ENCODE measurements at places on chromosomes 6 and 20. TPM values are rescaled to one million over a fixed set of nuclear protein-coding genes. Genes with fewer than 3 reads are reported as not detected.

TMEM30A gene
- total RNA-seq, result 136 TPM

RIMS4 gene
- 0.27 TPM for total RNA-seq

FKBP1A gene
- total RNA-seq, result 39.3 TPM

TXLNB gene
- total RNA-seq, result 0.36 TPM

- DNase-seq, result no peak
These were observed 45.7 kb downstream of the MYLIP start for GRCh38 chr6:16174416-16175078.

DNA sequence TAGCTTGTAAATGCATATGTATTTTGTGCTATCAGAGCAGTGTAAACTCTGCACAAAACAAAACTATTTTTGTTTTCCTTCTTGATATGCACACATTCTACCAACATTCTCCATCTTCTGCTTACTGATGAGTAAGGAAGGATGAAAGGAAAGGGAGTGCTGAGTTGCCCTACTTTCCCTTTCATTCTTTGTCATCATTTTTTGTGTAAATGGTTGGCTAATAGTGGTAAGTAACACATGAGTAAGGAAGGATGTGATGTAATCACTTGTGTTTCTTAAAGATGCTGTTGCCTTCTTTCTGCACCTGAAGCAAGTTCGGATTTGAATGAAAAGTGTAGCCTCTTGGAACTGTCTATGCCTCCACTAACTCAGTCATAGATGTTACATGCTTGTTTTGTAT, 4.6 kb upstream of the REV3L start:
- DNase-seq, result peak; percentile 78

DNA sequence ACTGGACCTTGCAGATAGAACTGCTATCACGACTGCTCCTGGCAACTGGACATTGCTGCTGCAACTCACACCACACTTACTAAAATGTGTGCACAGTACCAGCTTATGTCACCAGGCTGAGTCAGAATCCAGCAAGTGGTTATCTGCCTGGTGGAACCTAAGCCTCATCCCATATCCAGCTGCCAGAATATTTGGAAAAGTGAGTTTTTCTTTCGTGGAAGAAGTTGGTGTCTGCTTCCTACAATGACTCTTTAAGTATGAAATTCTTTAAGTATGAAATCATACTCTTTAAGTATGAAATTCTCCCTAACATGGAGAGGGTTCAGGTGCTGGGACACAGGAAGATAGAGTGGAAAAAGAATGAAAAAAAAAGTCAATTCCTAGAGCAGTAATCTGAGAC, 16.4 kb upstream of the POLR1H start:
- peak; percentile 68 for DNase-seq

DNA sequence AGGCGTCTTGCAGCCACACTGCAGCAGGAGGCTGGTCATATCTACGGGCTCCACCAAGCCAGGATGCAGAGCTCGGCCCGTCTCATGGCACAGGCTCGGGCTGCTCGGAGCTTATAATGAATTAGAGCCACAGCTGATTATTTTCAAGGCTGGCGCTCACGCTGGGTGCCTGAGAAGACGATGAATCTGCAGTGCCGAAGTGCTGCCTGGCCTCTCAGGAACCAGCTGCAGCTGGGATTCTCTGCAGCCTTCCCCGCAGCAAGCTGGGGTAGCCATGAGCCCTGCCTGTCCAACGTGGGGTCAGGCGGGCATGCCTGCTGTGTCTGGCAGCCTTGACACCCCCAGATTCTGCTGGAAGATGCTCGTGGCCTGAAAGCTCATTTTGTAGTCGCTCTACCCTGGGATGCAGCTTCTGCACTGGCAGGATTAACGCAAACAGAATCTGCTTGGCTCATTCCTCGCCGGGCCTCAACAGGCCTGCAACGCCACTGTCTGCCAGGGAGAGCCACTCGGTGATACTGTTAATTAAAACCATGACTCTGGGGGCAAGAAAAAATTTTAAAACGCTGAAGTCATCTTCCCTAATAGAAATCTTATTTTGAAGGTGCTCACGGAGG, 104.3 kb downstream of the CDH26 start:
- peak; percentile 61 for DNase-seq

DNA sequence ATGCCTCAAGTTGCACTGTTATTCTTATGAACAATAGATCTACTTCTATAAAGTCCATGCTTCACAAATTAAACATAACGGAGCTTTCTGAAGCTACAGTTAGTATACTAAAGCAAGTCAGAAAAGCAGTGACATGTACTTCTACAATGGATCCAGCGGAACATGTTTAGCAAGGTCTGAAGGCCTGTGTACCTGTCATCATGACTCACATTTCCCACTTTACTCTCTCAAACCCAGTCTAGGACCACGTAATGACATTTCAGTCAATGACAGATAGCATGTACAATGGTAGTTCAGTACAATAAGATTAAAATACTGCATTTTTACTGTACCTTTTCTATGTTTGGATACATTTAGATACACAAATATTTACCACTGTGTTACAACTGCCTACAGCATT, 132.1 kb downstream of the MMS22L start:
- DNase-seq, result no peak

- DNase-seq, result peak; percentile 81
These were observed 95.4 kb downstream of the KHDC1L start for GRCh38 chr6:73129653-73130443.

DNA sequence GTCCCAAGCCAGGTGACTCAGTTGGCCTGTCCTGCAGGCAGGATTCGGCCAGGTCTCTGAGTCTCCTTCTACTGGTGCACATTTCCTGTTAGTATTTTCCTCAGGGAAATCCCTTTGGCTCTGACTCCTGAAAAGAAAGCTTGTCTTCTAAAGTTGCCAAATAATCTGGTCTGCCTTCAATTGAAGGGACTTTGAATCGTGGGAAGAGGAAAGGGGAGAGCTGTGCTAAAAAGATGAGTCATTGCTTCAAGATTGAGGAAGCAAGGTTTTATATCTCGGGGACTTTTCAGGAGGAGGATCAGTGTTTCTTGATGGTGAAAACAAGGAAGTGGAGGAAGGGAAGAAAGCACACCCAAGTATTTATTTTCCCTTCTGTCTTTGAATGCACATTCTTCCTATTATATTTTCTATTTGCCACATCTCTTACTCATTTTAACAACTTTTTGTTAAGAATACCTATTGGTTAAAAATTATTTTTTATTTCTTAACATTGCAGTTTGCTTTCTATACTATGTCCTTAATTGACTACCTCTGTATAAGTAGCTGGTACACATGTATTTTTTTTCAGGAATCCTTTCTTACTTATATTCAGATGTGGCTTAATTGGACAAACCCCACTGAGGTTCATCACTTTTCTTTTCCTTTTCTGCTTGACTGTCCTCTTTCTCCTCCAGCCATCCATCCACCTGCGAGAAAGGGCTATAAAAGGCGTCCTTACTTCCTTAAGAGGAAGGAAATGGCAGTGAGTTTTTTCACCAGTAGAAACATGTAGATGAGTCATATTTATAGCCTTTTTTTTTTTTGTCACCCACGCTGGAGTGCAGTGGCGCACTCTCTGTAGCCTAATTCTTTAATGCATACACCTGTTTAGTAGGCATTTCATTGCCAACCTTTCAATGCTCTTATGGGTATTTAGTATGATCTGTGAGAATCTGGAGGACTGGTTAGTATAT, 15.0 kb upstream of the IFNGR1 start:
- peak; percentile 96 for DNase-seq

DNA sequence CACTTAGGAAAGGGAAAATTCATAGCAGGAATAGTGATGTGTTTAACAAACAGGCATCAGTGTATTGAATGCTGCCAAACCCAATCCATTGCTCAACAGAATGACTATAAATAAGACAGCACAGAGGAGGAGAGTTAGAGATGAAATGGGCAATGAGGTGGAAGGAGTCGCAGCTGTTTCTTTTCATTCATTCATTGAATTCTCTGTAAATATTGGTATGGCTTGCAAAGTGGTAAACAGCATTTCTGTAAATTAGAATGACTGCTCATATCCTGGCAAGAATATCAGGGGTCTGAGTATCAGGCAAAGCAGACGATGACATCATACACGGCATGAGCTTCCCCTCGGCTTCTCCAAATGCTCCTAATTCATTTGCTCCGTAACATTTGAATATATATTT, 703.6 kb upstream of the SLC35B3 start:
- DNase-seq, result peak; percentile 16

DNA sequence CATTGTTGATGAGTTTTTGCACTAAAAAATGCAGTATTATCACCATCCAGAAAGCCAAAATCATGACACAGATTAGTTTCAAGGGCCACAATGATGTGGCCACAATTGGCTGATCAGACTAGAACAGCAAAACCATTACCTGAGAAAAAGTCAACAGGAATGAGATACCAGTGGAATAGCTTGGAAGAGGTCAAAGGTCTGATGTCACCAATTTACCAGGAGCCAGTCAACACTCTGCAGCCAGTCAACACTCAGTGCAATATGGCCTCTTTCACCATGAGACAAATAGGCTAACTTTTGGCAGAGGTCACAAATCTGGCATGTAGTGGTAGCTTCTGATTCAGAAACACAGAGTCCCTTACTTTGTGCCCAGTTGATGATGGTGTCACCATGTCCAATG, 7.5 kb upstream of the ASIP start:
- no peak for DNase-seq

DNA sequence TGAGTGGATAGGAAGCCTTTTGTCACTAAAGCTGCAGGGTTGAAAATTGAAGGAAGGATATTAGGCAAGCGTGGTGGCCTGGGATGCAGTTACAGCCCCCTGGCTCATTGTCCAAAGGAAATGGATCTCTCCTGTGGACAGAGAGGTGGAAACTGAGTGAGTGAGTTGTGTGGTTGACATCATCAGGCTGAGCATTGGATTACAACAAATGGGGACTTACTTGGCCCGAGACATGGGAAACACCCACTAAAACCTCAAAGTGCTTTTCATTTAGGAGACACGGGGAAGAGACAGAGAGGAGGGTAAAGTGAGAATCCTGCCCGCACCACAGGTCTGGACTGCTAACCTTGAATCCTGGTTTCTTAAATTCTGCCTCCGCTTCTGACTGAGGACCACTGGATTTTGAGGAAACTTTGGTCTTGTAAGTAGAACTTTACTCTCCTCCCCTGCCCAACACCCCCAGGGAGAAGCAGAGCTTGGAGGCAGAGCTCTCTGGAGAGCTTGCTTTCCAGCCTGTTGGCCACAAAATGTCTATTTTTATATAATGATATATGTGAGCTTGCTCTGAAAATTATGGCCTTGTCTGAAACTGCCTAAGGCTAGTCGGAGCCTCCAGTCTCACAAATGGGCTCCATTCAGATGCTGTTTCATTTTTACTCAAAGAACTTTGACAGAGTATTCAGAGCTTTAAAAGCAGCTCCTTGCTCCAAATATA, at the start of gene PKIG:
Gene PKIG, plus strand, starts transcription at position 269 of the 715 bp plus-strand sequence. CDS start 31,978 bp downstream, outside the sequence.
- peak; percentile 83 for DNase-seq

DNA sequence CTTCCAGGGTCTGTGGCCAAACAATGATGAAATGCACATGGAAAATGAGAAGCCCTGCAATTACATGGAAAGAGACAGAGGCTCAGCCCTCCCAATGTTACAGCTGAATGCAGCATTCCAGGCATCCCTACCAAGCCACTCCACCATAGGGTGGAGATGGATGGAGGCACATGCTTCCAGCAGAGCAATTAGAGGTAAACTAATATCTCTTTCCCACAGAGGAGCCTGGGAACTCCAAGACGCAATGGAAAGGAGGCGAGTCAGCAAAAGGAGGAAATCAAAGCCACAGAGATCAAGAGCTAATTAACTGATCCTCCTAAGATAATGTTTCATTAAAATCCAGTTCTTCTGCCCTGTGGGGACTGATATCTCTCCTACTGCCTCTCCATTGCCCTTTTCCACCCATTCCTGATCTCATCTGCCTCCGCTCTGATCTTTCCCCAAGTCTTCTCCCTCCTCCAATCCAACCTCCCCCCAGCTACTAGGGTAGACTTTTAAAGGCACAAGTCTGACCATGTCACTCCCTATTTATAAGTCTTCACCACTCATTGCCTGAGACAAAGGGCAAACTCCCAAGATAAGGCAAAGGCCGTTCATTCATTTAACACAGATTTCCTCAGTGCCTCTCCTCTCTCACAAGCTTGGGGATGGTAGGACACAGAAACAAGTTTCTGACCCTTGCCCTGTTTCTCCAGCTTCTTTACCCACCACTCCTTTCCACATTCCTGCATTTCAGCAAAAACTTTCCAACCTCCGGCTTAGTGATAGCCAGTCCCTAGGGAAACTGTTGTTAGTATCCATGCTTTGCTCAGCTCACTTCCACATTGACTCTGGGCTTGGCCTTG, 14.3 kb upstream of the KCNB1 start:
- DNase-seq, result no peak

GRCh38 chr6:89503641-89504040, 70.7 kb downstream of the ANKRD6 start:
- DNase-seq, result no peak

DNA sequence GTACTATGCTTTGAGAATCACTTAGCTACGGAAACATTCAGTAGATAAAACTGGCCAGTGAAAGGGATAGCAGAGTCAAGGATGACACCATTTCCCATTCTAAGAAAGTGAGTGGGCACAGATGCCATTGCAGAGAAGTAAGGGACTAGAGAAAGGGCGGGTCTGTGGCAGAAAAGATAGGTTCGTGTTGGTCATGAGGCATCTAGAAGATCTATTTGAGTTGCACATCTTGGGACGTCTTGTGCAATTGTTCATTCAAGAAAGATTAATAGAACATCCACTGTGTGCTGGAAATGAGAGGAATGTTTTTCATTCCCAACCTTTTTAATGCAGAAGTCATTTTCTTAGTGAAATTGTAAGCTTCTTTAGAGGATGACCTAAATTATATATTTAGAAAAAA, 161.7 kb downstream of the PLCB1 start:
- DNase-seq, result no peak

DNA sequence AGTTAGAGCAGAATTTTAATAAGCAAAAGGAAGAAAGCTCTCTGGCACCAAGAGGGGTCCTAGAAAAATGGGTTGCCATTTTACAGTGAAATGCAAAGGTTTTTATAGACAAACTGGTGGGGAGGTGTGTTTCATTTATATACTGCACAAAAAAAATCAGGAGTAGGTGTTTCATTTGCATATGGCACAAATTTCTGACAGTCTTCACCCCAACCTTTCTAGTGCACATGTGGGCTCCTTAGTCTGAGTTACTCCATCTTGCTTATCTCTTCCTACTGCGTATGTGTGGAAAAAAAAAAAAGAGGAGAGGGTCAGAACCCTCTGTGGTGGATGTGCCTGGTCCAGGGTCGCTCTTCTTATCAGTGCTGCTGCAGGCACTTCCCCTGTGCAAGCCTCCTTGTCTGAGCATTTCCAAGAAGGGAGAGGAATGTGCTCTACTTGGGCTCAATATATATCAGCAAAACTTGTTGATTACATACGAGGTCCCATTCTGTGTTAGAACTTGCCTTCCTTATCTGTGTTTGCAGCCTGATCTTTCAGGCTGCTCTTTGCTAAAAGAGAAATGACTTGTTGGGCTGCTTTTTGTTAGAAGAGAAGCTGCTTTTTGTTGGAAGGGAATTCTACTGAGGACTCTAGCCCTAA, 59.0 kb upstream of the MRAP2 start:
- no peak for DNase-seq

- no peak for DNase-seq
These were observed 1265.4 kb upstream of the GJE1 start for GRCh38 chr6:140867336-140867735.

DNA sequence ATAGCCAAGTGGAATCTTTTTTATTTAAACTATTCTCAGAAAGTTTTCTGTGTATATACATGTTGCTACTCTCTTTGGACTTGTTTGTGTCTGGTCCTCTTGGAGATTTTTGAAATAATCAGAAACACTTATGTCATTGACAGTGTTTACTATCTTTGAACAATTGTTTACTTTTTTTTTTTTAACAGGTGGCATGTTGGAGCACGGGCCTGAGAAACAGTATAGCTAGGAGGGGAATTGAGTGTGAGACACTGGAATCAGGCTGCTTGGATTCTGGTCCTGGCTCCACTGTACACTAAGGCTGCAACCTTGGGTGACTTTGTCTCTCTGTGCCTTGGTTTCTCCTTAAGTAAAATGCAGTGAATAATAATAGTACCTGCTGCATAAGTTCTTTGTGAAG, 279.6 kb downstream of the PRL start:
- DNase-seq, result no peak
